ENCODE measurements at places on chromosomes 13 and 19.

DNA sequence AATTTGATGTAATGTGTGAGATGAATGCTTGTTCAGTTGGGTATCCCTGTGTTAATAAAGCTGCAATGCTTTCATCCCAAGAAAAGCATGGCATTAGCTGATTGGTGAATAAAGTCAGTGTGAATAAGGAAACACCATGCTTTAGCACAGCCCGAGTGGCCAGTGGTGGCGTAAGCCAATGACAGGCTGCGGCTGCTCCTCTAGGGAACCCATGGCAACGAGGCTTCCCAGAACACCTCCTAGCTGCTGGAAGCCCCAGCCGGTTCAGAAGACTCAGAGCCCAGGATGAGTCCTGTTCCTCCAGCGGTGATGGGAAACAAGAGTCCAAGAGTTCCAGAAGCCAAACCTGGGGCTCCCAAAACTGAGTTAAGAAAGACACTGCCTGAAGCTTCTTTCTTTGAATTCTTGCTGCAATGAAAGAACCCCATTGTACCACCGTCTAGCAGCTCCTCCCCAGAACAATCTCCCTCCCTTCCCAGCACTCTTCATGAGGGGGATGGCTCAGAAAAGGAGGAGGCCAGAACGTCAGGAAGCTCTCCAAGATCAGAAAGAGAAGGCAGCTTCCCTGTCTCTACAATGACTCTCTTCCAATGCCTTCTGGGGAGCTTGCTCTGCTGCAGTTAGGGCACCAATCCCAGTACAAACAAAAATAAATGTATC lies 58.2 kb downstream of the TSHZ3 start:
- no peak for DNase-seq

- DNase-seq = no peak
Observed at GRCh38 chr13:60075850-60076249, 87.9 kb downstream of the DIAPH3 start.

DNA sequence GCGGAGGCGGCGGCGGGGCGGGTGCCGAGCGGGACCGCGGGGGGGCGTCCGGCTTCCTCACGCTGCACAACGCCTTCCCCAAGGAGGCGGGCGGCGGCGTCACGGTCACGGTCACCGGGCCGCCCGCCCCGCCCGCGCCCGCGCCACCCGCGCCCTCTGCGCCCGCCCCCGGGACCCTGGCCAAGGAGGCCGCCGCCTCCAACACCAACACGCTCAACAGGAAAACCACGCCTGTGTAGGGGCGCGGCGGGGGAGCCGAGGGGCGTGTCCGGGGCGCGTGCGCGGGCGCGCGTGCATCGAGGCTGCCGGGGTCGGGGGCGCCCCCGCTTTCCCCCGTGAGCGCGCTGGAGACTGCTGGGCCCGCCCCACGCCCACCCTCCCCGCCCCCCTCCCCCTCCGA lies 8.8 kb upstream of the CACNG6 start:
- no peak for DNase-seq

GRCh38 chr13:26446751-26447150 lies 110.7 kb upstream of the WASF3 start:
- DNase-seq = no peak

GRCh38 chr19:2865334-2866100 lies 1.6 kb upstream of the ZNF556 start:
- DNase-seq = no peak

DNA sequence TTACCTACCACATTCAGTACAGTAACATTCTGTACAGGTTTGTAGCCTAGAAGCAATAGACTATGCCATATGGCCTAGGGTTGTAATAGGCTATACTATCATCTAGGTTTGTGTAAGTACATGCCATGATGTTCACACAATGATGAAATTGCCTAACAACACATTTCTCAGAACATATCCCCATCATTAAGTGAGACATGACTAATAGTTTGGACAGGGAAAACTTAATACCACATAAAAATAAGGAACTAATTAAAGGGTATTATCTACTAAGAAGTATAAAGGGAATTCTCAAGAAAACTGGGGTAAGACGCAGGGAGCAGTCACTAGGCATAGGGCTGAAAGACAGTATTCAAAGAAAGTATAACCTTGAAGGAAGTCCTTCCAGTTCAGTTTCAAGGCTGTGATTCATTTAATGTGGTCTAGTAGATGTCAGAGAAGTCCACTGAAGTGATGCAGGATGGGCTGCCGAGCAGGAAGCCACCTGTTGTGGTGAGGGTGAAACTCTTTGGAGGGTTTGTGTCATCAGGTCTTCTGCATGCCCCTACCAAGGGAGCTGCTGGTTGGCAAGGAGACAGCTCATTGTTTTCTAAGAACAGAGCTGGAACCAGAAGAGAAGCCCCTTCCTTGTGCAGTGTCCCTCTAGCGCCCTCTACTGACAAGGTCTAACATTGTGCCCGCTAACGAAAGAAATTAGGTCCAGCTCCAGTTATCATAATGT lies 122.9 kb downstream of the OLFM4 start:
- no peak for DNase-seq

DNA sequence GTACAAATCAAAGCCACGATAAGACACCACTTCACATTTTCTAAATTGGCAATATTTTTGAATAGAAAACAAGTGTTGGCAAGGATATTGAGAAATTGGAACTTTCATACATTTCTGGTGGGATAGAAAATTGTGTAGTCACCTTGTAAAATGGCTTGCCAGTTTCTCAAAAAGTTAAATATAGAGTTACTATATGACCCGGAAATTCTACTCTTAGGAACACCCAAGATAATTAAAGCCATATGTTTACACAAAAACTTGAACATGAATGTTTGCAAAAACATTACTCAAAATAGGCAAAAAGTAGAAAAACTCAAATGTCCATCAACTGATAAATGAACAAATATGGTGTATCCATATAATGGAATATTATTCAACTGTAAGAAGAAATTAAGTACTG lies 552.5 kb downstream of the TBC1D4 start:
- DNase-seq = no peak

DNA sequence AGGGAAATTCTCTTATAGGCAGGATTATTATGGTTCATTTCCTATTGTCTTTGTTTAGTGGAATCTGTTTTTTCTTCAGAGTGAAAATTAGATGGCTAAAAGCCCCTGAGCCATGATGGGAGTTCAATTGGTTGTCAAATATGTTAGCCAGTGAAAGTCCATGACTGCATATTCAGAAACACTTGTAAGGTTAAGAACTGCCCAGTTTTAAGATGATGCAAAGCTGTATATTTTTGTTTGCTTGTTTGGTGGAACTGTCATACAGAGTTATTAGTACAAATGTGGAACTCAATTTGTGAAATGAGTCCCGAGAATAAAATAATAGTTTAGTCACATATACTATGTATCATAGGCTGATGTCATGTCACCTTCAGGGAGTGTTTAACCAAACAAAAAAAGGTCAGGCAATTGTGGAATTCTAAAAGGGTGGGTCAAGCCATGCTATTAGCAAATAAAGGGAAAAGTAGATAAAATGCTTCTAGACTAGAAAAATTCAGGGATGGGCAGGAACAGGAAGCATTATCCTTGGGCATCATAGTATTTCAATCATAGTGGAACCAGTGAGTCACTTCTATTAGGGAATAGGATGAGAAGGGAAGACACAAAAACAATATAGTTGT lies 248.3 kb upstream of the SLITRK1 start:
- no peak for DNase-seq

GRCh38 chr19:54299126-54299498 lies 13.9 kb downstream of the LILRA5 start:
- DNase-seq = no peak

DNA sequence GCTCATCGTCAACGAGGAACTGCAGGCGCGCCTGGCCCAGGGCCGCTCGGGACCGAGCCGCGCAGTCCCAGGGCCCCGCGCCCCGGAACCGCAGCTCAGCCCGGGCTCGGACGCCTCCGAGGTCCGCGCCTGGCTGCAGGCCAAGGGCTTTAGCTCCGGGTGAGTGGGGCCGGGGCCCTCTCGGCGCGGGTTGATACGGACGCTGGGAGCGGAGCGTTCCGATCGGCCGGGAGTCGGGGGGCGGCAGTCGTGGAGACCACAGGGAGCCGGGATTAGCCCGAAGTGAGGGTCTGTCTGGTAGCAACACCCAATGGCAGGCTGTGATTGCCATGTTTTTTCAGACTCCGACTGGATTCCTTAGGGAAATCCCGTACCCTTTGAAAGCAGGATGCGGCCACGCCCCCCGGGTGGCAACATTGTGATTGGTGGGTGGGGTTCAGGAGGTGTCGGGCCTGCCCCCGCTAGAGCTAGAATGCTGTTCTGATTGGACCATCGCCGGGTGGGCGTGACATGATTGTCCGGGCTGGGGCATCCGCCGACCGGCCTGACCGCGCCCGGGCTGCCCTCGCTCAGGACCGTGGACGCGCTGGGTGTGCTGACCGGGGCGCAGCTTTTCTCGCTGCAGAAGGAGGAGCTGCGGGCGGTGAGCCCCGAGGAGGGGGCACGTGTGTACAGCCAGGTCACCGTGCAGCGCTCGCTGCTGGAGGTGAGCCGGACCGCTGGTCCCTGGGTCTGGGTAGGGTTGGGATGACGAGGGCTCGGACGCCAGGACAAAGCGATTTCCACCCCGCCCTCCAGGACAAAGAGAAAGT lies 11.3 kb downstream of the EPS8L1 start:
- DNase-seq = peak; percentile 77

DNA sequence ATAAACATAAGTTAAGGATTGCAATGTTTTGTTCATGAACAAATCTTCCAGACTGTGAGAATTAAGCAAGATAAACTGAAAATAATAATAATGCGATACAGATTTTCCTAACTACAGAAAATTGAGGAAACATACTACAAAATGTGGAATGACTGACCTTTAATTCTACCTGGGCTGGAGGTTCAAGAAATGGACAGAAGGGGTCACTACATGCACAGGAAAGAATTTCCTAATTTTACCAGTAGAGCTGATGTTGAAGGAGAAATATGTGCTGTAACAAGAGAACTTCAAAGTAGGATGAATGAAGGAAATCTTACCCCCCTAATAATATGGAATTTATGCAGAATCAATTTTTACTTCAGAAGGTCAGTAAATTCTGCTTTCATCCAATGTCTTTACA lies 62.3 kb downstream of the ZNF627 start:
- peak; percentile 37 for DNase-seq

DNA sequence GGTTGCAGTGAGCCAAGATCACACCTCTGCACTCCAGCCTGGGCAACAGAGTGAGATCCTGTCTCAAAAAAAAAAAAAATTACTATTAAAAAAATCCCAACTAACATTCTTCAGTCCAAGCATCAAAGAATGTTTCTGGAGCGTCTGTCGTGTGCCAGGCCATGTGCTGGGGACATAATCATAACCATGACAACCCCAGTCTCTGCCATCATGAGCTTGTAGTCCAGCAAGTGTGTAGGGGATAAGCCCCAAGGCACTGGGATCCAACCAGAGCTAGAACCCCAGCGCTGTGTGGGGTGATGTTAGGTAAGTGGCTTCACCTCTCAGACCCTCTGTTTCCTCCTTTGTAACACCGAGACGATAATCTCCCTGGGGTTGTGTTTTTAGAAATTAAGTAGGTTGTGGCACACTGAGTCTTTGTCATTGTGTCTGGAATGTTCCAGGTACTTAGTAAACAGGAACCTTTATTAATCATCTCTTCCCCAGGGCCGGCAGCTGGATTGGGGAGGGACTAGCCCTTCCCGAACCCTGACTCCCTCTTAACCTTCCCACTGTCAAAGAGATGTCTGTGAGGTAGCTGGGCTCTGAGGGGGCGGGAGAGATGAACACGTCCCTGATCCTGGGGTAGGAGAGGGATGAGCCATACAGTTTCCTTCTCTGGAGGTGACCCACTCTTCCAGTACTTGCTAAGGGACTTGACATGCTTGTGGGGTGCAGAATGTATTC lies 5.2 kb downstream of the ITPKC start:
- no peak for DNase-seq

DNA sequence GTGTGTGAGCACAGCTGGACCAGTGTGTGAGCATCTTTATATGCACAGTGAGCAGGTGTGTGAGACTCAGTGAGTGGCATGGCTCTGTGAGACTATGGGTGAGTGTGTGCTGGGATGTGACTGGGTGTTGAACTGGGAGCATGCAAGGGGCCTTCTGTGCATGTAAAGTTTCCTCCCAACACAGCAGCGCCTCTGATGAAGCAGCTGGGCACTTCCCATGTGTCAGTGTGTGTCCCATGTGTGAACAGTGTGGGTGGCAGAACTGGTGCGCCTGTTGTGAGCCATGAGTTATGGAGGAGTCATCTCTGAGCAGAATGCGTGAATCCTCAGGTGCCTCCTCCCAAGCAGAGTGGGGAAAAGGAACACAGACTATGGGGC lies 24.1 kb downstream of the LGALS16 start:
- DNase-seq = no peak

GRCh38 chr13:34020388-34020787 lies 202.4 kb downstream of the RFC3 start:
- DNase-seq = no peak

GRCh38 chr13:76773448-76774094 lies 112.6 kb downstream of the KCTD12 start:
- no peak for DNase-seq

Measured in RCC 7860 (cell line).